ENCODE measurements at places on chromosomes 5 and 9.
A peak's percentile ranks its signal among the peaks of the same experiment; 100 is the strongest.

GRCh38 chr9:112050544-112051475, 124.3 kb downstream of the SUSD1 start:
- no peak for DNase-seq

- DNase-seq, result no peak
Measured at GRCh38 chr9:15622318-15622971, 69.6 kb downstream of the CCDC171 start.

GRCh38 chr9:1098551-1098950, 48.4 kb downstream of the DMRT2 start:
- no peak for DNase-seq

- no peak for DNase-seq
Measured at GRCh38 chr5:99607124-99607523, 678.3 kb upstream of the CHD1 start.

DNA sequence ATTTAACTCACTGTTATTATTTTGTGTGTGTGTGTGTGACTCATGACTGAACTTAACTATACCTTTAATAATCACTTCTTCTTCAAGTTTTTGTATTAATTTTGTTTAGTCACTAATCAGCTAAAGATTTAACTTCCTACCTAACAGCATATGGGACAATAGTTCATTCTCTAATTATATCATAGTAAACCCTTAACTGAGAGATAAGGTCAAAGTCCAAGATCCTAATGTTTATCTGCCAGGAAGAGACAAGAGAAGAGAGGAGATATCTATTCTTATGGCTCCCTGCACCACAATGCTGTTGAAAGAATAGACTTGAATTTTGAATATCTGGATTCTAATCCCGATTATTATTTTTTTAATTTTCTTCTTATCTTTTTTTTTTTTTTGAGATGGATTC, 28.1 kb downstream of the FREM1 start:
- DNase-seq, result no peak

DNA sequence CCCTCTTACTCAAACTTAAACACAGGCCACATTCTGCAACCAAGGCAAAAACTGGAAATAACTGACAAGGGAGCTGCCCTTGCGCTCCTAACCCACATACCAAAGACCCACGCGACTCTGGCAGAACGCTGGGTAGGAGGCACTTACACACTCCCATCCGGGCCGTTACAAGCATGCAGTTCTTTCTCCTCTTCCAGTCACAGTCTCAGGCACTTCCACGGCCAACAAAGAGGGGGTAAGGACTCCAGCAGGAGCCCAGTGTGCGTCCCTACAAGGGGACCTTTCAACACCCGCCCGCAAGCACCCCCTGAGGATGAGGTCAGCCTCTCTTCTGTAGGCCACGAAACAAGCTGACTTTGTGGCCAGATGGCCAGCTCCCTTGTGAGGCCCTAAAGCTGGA, 57.4 kb downstream of the SERINC5 start:
- DNase-seq, result no peak

DNA sequence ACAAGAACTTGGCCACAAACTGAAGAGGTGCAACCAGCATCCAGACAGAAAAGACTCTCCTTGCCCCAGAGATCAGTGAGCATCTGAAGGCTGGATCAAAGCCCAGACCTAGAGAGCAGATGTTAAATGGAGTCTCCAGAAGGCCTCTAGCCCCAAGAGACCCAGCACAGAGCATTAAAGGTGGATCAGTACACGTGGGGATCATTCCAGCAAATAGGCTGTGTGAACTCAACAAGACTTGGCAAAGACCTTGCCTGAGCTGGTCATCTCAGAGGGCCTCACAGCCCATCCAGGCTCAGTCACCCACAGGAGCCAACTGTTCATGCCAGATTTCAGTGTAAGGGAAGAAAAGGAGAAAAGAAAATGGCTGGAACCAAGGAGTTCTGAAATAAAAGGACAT, 214.0 kb downstream of the ENC1 start:
- DNase-seq, result no peak

DNA sequence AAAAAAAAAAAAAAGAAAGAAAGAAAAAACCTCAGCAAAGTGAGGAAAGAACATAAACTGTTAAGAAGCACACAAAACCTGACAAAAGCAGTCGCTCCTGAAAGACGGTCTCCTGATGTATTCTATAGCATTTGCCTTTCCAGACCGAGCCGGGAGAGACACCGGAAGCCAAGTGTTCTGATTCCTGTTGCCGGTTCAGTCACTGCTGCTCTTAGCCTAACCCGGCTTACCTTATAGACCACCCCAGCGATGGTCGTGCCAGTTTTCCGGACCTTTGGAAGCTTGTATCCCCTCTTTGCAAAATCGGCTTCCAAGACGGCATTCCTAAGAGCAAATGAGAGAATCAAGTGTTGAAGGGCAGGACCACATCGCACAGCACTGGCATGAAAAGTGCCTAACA, 630 bp downstream of the PSMB7 start:
- no peak for DNase-seq

- no peak for DNase-seq
Measured at GRCh38 chr5:64619609-64620008, 70.7 kb upstream of the SHISAL2B start.

- DNase-seq, result no peak
Measured at GRCh38 chr5:31823472-31823871, 184.5 kb downstream of the PDZD2 start.

GRCh38 chr9:26945591-26945990, 1.5 kb downstream of the PLAA start:
- no peak for DNase-seq

- no peak for DNase-seq
Measured at GRCh38 chr9:9791611-9792010, 821.2 kb downstream of the PTPRD start.

DNA sequence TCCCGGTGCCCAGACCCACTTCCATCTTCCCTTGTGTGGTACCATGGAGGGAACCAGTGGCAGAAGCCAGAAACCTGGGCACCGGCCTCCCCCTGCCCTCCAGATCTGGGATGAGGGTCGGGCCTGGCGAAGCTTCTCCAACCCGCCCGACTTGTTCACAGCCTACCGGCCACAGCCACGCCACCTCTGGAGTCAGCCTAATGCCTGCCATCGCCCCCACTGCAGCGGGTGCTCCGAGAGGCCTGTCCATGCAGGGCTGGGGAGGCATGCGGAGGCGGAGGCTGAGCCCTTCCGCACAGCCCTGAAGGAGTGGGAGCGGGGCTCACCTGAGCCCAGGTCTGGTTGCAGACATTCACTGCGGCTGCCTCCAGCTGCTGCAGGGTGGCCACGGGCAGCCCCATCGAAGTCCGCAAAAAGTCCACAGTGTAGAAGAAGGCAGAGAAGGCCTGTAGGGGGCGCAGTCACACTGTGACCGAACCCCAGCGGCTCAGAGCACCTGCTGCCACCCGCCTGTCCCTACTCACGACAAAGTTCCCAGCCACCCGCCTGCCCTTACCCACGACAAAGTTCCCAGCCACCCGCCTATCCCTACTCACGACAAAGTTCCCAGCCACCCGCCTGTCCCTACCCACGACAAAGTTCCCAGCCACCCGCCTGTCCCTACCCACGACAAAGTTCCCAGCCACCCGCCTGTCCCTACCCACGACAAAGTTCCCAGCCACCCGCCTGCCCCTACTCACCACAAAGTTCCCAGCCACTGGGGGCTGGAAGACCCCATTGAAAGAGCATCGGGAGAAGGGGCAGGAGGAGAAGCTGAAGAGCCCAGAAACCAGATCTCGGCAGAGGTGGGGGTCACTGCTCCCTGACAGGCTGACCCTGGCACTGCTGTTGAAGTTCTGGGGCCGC, 3.8 kb upstream of the NPDC1 start:
- no peak for DNase-seq

DNA sequence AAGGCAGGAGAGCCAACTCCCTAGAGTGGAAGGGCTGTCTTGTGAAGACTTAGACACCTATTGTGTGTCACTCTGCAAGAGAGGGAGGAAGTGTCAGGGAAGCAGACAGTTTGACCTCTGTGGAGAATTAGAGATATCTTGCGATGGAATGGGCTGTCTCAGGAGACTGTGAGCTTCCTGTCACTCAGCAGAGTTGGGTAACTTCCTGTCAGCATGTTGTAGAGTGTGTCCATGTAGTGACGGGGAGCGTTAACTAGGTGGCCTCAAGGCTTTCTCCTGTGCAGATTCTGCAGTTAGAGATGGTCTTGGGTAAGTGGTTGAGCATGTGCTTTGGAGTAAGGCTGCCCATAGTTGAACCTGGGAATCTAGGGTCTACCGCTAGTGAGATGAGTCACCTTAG, 136.5 kb downstream of the KIF4B start:
- DNase-seq, result no peak

GRCh38 chr5:103461243-103461642, 101.3 kb downstream of the NUDT12 start:
- no peak for DNase-seq

DNA sequence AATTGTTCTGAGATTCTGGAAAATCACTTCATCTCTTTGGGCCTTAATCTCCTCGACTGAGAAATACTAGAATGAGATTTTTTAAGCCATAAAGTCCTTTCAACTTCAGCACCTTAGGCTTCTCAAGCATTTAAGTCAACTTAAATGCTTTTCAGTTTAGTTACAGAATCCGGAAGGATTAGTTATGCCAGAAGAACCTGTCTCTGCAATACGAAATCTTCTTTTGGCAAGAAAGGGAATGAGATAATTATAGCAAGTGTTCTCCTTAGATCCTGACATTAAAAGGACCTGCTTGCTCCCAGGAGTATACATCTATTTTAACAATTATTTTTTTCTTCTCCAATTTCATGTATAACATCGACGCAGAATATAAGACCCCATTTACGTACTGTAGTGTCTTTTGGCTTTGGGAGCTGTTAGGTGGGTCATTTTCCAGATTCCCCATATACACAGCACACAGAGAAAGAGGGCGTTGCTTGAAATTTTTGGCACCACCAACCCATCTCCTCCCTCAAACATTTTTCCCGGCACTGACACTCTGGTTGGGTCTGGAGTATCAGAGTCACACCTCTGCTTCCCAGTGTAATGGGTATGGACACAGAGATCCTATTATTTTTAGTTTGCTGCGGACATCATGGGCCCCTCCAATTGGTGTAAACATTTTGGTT, 43.6 kb upstream of the CLINT1 start:
- no peak for DNase-seq

DNA sequence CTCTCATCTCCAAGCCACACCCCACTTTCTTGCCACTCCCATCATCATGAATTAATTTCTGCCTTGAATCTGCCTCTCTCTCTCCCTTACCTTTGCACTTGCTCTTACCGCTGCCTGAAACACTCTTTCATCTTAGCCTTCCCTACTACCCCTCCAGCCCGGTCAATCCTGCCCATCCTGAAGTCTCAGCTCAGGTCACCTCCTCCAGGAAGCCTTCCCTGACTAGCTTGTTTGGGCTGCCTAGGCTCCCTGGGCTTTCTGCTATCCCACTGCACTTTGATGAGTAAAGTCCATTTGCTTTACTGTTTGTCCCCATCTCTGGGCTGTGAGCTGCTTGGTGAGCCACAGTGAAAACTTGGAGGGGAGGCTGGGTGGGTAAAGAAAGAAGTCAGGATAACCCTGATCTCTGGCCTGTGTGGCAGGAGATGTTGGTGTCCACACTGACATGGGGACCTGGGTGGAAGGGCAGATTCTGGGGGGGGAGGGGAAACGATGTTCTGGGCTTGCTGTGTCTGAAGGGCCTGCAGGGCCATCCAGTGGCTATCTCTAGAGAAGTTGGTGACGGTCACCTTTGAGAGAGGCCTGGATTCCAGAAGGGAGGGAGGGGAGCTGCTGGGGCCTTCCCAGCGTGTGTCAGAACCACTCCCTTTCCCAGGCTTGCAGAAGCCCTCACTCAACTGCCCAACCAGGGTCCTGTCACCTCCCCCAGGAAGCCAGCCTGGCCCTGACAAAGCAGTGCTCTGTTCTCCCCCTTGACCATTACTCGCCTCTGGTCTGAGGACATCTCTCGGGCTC, 75.0 kb upstream of the DAB2IP start:
- no peak for DNase-seq

GRCh38 chr5:41112486-41113455, 41.6 kb upstream of the MROH2B start:
- no peak for DNase-seq

- DNase-seq, result peak; percentile 39
Measured at GRCh38 chr9:129270205-129270604, 92.1 kb upstream of the IER5L start.

GRCh38 chr9:128344931-128345605, 4.7 kb downstream of the SLC27A4 start:
- no peak for DNase-seq

GRCh38 chr9:16659096-16659495, 211.4 kb downstream of the BNC2 start:
- DNase-seq, result no peak

- DNase-seq, result no peak
Measured at GRCh38 chr5:169166078-169166477, 134.9 kb downstream of the SLIT3 start.

DNA sequence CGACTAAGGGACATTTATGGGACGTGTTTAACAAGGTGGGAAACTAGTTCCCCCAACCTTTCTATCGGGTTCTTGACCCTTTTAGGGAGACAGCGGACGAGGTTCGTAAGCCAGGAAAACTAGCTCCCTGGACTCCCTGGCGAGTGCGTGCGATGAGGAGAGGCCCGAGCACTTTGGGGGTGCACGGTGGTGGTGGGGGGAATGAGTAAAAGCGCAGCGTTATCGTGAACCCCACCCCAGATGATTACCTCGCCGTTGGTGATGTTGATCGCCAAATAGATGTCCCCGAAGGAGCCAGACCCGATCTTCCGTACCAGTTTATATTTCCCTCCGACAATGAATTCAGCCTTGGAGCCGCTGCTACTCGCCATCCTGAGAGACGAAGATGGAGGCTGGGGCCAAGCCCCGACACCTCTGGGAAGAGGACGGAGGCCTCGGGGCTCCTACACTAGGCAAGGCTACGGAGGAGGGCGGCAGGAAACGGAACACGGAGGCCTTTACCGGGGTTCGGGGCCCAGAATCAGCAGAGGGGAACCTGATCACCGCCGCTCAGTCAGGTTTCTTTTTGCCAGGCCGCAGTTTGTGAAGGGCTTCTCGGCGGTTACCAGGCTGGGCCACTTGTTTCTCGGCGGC, 529 bp downstream of the CSNK1A1 start:
- peak; percentile 3 for DNase-seq

GRCh38 chr9:98255061-98255577, 330 bp downstream of the TBC1D2 start:
- DNase-seq, result no peak

DNA sequence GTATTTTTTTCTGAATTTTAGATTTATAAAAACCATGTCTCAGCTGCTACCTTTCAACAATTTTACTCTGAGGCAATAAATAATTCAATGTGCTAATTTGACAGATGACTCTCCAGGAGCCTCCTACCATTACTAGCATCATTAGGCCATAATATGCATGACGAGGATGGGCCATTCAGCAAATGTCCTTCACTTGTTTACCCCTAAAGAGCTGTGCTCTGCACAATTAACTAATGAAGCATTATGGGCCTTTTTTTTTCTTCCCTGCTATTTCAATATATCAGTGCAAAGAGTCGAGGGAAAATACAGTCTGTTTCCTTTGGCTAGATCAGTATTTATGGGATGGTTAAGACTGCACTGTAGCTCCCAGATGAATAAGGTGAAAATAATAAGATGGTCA, 627.2 kb downstream of the ISL1 start:
- DNase-seq, result no peak

- no peak for DNase-seq
Measured at GRCh38 chr5:95682891-95683290, at the start of gene SPATA9. TSS of gene SPATA9 (minus strand) at chr5:95682991. CDS start at chr5:95682854, 137 bp downstream.

GRCh38 chr9:136327304-136327974, at the start of gene GPSM1:
TSS of gene GPSM1 (plus strand) at chr9:136327539. CDS start at chr9:136327696, 157 bp downstream.
- peak; percentile 37 for DNase-seq

GRCh38 chr5:12861886-12862654, 957.8 kb upstream of the CTNND2 start:
- DNase-seq, result no peak

All from central memory CD4-positive, alpha-beta T cell (primary cell).